ENCODE measurements at places on chromosomes 3 and 15.

- DNase-seq = no peak
Measured at GRCh38 chr15:100220058-100220768, 121.6 kb downstream of the ADAMTS17 start.

DNA sequence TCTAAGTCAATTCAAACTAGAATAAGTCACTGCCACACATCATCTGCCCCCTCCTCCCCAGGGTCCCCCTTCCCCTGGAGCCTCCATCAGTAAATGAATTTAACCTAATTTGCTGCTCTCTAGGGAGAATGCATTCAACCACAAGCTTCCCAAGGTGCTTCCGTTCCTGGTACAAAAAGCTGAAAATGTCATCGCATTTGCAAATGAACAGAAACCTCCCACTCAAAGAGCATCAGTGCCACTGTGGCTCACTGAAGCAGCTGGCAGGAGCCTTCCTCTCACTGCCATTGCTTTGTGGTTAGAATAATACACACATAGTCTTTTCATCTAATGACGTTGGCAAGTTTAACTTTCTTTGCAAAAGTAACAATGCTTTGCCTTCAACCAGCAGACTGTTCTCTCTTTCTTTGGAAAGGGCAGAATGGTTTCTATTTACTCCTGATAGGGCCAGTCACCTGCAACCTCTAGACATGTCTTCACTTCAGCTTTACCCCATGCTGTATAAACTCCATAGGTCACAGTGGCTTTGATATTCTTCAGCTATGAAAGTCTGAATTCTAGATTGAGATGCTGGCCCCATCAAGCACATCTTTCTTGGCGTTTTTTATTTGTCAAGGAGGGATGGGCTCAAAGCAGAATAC, 238.1 kb downstream of the CPNE4 start:
- peak; percentile 30 for DNase-seq

DNA sequence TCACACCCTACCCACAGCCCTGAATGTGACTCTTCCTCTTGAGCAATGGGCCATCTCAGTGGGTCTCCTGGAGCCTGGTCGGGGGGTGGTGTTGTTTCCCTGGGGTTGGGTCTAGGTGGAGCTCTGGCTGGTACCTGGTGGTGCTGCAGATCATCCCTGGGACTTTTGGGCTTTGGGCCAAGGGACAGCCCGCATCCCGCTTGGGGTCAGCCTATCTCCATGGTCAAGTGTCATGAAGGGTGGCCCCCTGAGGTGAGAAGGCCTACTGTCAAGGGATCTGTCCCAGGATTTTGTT, 202.0 kb downstream of the UBE3A start:
- no peak for DNase-seq

GRCh38 chr15:57540211-57540610, 51.5 kb upstream of the MYZAP start:
- DNase-seq = no peak

DNA sequence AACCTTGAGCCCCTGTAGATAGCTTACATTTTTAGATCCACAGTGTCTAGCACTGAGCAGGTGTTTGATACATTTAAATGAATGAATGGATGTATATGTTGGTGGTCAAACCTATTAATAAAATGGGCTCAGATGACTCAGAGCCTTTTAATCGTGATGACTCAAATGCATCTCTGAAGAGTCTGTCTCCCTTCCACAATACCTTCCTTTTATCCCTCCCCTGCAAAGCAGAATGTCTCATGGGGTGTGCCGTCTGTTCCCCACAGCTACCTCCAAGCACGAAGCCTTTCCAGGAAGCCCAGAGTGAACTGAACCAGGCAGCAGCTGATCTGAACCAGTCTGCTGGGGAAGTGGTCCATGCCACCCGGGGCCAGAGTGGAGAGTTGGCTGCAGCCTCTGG, 303.5 kb upstream of the TPM1 start:
- DNase-seq = no peak

- DNase-seq = peak; percentile 87
Measured at GRCh38 chr15:78108300-78109084, 16.1 kb downstream of the SH2D7 start.

DNA sequence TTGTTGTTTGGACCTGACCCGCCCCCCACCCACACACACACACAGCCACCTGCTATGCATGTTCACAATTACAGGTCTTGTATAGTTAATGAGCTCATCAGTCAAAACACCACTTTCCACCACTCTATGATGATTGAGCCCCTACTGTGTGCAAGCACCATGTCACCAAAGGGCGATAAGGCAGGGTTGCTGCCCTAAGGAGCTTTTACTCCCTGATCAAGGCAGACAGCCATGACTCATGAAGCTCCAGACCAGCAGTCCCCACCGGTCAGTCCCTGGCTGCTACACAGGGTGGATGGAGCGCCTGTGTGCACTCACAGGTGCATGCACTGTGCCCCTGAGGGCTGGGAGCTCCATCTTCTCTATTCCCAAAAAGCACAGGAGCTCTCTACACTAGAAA, 270.6 kb downstream of the CLSTN2 start:
- no peak for DNase-seq

DNA sequence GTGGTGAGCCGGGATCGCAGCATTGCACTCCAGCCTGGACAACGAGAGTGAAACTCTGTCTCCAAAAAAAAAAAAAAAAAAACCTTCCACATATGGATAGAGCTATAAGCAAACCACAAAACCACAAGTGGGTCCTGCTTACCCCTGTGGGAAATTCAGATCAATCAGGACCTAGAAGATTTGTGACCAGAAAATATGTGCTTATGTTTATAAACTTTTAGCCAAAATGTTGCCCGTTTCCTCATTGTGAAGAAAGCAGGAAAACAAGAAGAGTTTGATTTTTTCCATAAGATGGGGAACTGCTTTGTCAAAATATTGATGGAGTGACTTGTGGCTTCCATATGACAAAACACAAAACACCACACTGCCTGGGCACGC, 3.4 kb upstream of the SLC25A38 start:
- no peak for DNase-seq

- DNase-seq = no peak
Measured at GRCh38 chr3:25043177-25043576, 384.9 kb upstream of the RARB start.

DNA sequence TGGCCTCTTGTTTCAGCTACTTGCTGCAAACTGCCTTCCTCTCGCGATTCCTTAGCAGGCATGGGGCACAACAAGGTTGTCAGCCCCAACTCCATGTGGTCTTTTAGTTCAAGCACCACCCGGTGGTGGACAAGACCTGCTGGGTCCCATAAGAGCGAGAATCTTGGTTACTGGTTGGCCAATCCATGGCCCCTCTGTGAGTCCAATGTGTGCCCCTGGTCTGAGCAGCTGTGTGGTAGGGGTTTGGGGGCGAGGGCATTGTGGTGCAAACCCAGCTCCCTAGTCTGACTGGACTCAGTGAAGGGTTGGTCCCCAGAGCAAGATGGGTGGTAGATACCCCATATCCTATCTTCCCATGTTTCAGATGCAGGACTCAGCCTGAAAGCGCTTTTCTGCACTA, 48.8 kb downstream of the MESD start:
- no peak for DNase-seq

- DNase-seq = no peak
Measured at GRCh38 chr15:92805080-92805690, 94.9 kb upstream of the CHD2 start.

DNA sequence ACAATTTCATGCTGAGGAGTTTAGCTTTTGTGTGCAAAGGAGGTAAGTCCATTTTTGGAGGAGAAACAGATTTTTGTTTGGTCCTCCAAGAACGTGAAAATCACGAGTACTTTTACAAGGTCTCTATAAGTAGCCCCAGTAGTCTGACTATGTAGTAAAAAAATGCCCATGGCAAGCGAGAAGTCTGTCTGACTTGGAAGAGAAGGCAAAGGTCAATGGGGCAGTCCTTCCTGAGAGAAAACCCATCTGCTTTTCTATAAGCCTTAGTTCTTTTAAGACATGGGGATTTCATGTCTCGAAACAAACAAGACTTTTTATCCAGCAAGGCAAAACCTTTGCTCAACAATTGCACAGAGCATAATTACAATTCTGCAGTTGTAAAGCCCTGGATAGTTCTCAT, 183.2 kb downstream of the GAP43 start:
- DNase-seq = no peak

- DNase-seq = no peak
Measured at GRCh38 chr3:155428563-155428962, 135.1 kb upstream of the STRIT1 start.

DNA sequence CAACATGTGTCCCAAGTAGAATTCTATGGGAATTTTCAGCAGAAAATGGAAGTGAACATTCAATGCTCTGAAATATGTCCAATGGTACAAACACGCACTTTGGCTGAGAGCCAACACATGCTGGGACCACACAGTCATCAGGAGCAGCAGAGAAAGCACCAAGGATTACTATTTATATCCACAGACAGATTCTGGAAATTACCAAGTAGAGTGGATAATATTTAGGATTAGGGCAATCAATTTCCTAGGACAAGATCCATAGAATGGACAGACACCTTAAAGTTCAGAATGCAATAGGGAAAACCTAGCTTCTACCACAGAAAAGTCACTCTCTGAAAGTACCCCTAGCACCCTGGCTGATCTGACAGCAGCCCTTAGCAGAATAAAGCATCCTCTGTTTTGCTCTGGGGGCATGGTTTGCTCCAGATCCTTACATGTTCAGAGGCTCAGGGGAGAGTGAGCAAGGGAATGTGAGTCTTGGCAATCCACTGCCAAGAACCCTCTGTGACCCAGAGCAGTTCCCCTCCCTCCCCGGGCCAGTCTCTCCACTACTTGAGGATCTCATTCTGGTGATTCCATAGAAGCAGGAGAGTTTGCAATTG, 206.0 kb upstream of the WNT5A start:
- DNase-seq = no peak

GRCh38 chr3:111539351-111540331, 2.4 kb upstream of the CD96 start:
- peak; percentile 73 for DNase-seq

DNA sequence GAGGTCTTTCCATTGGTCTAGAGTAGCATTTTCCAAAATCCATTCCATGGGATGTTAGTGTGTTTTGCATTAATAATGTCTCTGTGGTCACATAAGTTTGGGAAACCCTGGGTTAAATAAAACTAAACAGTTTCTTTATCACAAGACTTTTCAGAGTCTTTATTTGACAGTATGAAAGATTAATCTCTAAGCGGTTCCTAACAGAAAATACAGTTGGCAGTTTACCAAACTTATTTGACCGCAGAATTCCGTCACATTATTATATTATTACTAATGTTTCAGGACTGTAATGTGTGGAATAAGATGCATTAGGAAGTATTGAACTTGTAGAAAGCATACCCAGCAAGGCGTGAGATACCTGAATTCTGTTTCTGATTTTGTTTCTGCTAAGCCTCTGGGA, 71.5 kb upstream of the ADAMTSL3 start:
- DNase-seq = no peak

GRCh38 chr3:33016846-33017405, 65.5 kb downstream of the CCR4 start:
- DNase-seq = no peak

GRCh38 chr3:176275113-176275512, 922.2 kb downstream of the TBL1XR1 start:
- DNase-seq = no peak

GRCh38 chr15:70172566-70173225, 75.0 kb upstream of the TLE3 start:
- no peak for DNase-seq

DNA sequence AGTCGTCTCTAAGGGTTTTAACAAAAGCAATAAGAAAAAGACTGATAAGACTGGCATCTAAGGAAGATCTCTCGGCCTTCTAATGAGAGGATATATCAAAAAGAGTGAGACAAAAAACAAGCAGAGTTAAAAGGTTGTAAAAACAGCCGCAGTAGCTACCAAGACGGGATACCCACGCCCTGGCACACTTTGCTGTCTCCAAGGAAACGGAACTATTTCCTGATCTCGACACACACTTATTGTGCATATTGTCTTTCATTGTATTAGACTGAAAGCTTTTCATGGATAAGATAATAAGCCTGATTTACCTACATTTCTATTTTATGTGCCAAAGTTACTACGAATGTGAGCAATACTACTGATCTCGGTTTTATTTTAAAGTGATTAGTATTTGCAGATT, 161.5 kb upstream of the MCTP2 start:
- no peak for DNase-seq

DNA sequence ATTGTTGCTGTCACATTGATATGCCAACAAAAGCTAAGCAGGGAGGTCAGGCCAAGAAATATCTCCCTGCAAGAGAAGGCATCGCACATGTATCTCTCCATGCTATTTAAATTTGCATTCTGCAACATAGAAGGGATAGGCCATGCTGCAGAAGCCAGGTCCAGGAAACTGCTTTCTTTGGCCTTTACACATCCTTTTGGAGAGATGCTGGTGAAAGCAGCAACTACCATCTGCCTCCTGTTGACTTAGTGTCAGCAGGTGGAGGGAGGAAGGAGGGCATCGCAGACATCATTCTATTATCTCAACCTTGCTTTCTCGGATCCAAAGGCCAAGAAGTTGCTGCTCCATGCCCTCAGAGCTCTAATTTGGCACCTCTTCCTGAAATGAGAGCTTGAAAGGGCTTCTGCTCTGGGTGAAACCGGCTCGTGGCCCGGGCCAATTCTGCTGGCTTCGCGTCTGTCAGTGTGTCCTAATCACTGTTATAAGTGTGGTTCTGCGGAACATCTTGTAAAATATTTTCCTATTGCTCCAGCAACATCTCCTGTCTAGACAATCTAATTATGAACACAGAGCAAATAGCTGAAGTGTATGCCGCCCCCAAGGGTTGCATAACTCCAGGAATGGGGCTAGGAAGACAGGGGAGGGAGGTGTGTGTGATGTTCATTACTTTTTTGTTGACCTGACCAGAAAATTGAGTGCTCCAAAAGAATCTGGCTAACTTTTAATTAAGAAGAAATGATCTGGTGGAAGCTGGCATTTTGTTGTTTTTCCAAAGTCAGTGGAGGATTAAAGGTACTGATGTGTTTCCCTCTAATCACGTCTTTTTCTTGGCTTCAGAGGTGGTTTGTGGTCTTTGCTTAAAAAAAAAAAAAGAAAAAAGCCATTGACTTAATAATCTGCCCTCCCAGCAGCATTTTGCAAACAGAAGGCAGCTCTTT, 89.1 kb downstream of the TPRG1 start:
- no peak for DNase-seq

DNA sequence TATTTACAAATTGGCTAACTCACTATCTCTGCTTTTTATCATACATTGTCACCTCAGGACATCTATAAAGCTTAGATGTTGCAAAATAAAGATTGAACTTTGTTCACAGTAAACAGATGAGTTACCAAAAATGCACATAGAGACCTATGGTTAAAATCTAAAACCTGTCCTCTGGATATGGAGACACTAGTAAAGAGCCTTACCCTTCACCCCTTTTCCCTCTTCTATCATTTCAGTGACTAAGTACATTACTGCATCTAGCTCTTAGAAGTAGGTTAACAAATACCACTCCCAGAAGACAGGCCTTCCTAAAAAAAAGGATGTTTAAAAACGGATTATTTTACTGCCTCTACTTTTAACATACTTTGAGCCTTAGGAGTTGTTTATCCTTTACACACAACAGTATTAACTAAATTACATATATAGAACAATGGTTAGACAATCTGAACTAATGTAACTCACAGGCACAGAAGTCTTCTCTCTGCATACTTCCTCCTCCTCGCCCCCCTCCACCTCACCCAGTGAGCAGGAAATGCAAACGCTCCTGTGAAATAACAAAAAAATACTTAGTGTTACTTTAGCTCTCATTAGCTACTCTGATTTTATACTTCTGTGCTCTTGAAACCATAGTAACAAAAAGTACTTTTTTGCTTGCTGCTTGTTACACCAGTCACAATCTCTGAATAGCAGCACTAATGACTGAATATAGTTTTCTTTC, 23.3 kb downstream of the IREB2 start:
- DNase-seq = no peak

All from H9 (cell line).